ENCODE measurements at places on chromosomes 2 and 18. TPM values are rescaled to one million over a fixed set of nuclear protein-coding genes. Genes with fewer than 3 reads are reported as not detected.
A peak's percentile ranks its signal among the peaks of the same experiment; 100 is the strongest.

SLC4A3 gene
- 8.7 TPM for total RNA-seq

DNA sequence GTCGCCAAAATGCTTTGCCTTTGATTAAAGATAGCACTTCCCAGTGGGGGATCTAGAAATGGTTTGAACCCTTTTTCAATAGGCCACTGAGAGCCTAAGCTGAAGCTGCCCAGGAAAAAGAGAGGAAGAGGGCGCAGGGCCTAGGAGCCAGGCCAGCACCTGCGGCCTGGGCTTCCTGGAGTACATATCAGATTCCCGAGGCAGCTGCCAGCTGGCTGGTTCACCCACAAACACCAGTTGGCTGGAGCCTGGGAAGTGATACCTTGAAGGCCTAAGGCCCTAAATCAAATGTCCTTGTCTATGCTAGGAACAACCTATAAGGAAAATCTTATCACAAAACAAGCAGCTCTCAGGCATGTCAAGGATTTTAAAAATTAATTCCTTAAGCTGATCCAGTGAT, 37.1 kb downstream of the ANKRD44 start:
- DNase-seq = no peak
- no peaks in the 10 kb centered on the region for H3K36me3 ChIP-seq
- no peaks in the 10 kb centered on the region for H3K4me1 ChIP-seq
- no peaks in the 10 kb centered on the region for H3K27me3 ChIP-seq
- H3K4me3 ChIP-seq = no peak overlapping the region
- H3K27ac ChIP-seq = no peak overlapping the region

DNA sequence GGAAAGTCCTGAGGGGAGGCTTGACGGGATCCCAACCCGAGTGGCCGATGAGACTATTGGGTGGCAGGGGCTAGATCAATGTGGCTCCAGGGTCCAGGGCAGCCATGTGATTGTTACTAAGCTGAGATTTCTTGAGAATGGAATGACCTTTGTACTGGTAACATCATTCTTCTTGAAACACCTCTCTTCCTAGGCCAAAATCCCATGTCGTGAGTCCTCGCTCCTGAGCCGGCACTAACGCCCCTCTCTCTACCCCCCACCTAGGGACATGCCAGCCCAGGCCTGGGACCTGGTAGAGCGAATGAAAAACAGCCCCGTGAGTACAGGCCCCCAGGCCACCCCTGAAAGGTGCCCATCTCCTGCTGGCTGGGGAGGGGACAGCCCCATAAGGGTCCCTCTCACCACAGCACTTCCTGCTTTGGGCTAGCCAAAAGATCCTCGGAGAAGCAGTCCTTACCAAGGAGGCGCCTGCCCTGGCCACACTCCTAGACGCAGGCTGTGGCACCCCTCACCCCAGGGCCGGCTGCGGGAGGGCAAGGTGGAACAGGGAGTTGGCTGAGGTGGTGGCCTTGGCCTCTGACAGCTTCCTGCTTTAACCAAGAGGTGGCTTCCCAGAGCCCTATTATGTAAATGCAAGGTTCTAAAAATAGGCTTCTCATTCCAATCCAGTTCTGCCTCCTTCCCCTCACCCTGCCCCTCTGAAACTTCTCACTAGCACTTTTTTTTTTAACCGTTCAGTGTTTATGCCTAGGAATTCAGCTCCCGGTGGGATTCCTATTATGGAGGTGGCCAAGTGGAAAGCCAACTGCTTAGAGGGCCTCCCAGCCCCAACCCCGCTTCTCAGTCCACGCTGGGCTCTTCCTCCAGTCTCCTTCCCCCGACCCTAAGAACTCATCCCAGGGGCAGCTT, 126.6 kb upstream of the PPP1CB start:
- H3K36me3 ChIP-seq = no peaks in the 10 kb centered on the region
- H3K27me3 ChIP-seq = no peaks in the 10 kb centered on the region
- H3K4me3 ChIP-seq = no peak overlapping the region
- H3K27ac ChIP-seq = peak overlapping the region; percentile 78
- peaks cover 30% of the 10 kb centered on the region for H3K4me1 ChIP-seq

GRCh38 chr2:118013221-118013723, 598 bp downstream of the CCDC93 start:
- peaks cover 20% of the 10 kb centered on the region for H3K4me1 ChIP-seq
- H3K27me3 ChIP-seq = peaks cover 40% of the 10 kb centered on the region
- peak overlapping the region; percentile 86 for H3K4me3 ChIP-seq
- peak; percentile 47 for DNase-seq

GRCh38 chr2:232029346-232029745, 67.8 kb downstream of the DIS3L2 start:
- H3K27ac ChIP-seq = 0 out of 2 replicates have a peak overlapping the region, but pooled peaks have one; percentile 3
- peaks cover 7% of the 10 kb centered on the region for H3K4me1 ChIP-seq
- no peak for DNase-seq
- no peaks in the 10 kb centered on the region for H3K27me3 ChIP-seq
- peaks cover 9% of the 10 kb centered on the region for H3K36me3 ChIP-seq
- H3K4me3 ChIP-seq = no peak overlapping the region

CFAP221 gene
- 0.14 TPM for total RNA-seq

DNA sequence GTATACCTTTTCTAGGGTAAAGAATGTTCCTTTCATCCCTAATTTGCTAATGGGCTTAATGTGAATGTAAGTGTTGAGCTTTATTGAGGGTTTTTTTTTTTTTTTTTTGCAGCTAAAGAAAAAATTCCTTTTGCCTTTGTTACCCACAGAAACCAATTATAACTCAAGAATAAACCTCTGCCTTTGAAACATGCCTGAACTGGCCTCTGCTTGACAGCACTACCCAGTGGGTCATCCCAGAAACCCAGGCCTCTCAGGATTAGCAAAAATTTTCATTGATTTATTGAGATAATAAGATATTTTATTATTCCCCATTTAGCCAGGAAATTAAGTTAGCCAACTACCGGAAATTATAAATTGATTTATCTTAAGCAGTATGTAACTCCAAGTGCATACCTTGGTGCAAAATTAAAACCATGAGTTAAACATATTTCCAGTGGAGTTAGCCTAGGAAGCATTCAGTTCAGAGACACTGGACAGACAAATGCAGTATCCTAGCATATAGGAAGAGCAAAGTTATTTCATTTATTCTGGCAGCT, 67.0 kb upstream of the RASGRP3 start:
- H3K27ac ChIP-seq = no peak overlapping the region
- no peaks in the 10 kb centered on the region for H3K27me3 ChIP-seq
- no peak overlapping the region for H3K4me3 ChIP-seq
- H3K4me1 ChIP-seq = peaks cover 20% of the 10 kb centered on the region
- no peak for DNase-seq

DNA sequence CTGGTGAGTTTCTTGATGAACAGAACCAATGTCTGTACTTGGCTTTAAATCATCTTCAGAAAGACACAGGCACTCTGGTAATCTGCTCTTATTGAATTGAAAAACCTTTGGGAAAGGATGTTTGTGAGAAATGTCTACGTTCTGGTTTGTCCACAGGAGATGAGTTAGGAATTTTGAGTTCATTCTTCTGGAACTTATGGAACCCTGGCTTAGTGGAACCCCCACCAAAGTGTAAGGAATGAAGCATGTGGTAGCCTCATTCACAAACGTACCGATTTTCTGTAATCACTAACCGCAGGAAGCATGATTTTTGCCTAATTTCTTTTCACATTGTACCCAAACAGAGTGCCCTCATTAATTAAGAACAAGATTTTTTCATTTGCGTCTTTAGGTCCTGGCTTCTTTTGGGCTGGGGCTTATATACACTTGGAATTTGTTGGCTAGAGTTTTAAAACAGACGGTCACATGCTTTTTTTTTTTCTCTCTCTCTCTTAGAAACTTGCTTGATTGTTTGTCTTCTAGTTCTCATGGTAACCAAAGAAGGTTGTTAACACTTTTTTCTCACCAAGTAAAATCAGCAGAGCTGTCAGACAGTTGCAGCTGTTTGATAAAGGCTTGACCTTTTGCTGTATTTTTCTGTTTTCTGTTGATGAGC, 314.1 kb upstream of the THUMPD2 start:
- H3K4me1 ChIP-seq = 0 out of 2 replicates have a peak, but pooled peaks cover 5% of the 10 kb centered on the region
- no peak overlapping the region for H3K4me3 ChIP-seq
- no peaks in the 10 kb centered on the region for H3K36me3 ChIP-seq
- H3K27me3 ChIP-seq = no peaks in the 10 kb centered on the region
- no peak for DNase-seq

GRCh38 chr2:233081232-233081730, 21.1 kb downstream of the INPP5D start:
- no peaks in the 10 kb centered on the region for H3K27me3 ChIP-seq
- peaks cover 16% of the 10 kb centered on the region for H3K4me1 ChIP-seq
- H3K4me3 ChIP-seq = no peak overlapping the region

DNA sequence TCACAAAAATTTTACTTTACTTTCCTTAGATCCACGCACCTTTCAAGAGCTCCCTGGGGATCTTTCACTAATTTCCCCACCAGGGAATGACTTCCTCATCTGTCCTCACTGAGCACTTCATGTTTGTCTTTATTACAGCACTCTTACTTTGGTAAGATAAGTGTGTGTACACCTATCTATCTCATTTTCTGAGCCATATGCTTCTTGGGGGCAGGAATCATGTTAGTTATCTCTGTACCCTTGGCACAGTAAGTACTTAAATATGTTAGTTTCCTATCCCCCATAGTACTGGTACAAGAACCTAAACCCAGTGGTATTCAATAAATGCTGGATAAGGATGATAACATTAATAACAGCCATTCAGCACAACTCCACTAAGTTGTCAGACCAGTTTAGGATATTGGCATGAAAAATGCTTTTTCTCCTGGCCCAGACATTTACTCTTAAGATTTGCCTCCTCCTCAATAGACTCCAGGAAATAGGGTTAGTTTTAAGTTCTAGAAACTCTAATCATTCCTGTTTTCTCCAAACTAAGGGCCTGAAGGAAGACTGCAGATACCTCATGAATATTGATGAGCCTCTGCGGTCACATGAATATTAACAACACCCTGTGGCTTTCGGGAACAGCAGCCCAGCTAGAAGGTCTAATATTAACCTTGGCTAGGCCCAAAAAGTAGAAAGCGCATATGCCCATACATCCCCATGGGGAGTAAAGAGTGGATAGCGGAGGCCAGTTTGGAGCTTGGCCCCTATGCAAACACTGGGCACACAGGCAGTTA, 38.2 kb downstream of the NHEJ1 start:
- no peak for DNase-seq
- no peaks in the 10 kb centered on the region for H3K27me3 ChIP-seq
- H3K36me3 ChIP-seq = no peaks in the 10 kb centered on the region
- peaks cover 21% of the 10 kb centered on the region for H3K4me1 ChIP-seq

DNA sequence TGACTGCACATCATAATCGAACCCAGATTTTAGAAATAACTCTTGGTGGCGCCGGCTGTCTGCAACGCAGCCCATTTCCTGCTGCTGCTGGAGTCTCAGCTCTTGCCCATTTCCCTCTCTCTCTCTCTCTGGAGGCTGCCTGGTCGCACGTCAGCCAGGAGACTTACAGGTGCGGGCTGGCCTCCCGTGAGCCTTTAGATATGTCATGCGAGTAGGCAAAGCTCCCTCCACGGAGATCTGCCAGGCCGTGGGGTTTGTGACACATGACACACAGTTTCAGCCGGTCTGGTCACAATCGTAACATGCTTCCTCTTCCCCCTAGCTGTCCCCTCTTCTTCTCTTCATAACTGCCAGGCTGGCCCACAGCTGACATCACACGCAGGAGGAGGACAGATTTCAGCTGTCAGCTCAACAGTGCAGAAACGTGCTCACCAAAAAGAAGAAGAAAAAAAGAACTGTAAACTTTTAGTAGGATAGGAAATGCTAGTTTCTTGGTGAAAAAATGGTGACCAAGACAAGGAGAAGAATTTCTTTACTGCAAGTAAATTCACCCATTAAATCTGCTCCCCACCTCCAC, 489.3 kb downstream of the ZNF516 start:
- DNase-seq = no peak
- no peak overlapping the region for H3K4me3 ChIP-seq
- peaks cover 6% of the 10 kb centered on the region for H3K36me3 ChIP-seq
- peak overlapping the region; percentile 47 for H3K27ac ChIP-seq

RAPH1 gene
- total RNA-seq = 24.6 TPM

MC5R gene
- total RNA-seq = 0.27 TPM

- no peak for DNase-seq
- no peak overlapping the region for H3K4me3 ChIP-seq
- peaks cover 27% of the 10 kb centered on the region for H3K4me1 ChIP-seq
- no peak overlapping the region for H3K27ac ChIP-seq
- no peaks in the 10 kb centered on the region for H3K27me3 ChIP-seq
Observed at GRCh38 chr2:60368456-60368855, 185.0 kb downstream of the BCL11A start.

All from WTC11 (cell line).